ENCODE measurements at places on chromosomes 6 and 20.
A peak's percentile ranks its signal among the peaks of the same experiment; 100 is the strongest.

- DNase-seq, result peak; percentile 17
These were observed 1.2 kb downstream of the FOXA2 start for GRCh38 chr20:22582964-22583772.

DNA sequence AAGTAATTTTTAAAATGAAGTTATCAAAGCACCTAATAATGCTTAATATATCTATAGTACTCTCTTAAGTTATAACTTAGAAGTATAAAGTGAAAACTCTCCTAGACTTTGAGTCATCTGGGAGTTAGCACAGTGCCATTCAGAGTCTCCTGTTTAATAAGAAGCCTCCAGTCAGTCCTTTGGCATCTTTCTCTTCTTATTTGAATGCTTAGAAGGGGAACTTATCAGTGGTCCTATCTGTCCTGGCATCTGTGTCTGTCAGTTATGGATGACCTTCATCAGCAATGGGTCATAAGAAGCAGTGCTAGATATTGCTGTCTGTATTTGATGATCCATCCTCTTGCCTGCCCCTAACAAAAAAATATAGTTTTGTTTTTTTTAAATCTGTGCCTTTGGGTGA, 15.2 kb downstream of the TMEM200A start:
- no peak for DNase-seq

GRCh38 chr6:15498640-15499039, 164.2 kb downstream of the DTNBP1 start:
- DNase-seq, result peak; percentile 91

GRCh38 chr20:50198180-50198666, 7.6 kb downstream of the CEBPB start:
- no peak for DNase-seq

DNA sequence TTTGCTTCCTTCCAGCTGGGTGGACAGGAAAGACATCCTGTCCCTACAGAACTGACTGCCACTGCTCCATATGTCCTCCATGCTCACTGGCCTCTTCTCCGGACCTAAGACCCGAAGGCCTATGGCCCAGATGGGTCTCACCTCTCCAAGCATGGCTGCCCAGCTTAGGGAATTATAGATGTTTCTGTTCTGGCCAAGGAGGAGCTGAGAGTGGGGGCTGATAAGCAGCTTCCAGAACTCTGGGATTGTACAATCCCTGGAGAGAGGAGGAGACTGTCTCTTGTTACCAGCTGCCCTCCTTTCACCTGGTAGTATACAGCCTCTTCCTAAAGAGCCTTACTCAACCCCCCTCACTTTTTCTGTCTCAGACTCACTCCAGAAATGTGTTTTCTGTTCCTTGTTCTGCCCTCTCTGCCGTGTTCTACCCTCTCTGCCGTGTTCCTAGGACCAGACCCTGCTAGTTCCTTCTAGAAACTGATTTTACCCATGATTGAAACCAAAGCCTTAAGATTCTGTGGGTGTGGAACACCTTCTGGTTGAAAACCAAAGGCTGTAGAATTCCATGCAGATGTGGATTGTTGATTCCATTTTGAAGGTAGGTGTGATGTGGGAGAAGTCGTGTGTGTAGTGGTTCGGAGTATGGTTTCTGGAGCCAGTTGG, 28.7 kb downstream of the ANKS1A start:
- no peak for DNase-seq

- no peak for DNase-seq
These were observed 10.8 kb downstream of the MAVS start for GRCh38 chr20:3857405-3857804.

GRCh38 chr20:3998998-3999397, 16.4 kb downstream of the RNF24 start:
- DNase-seq, result no peak

DNA sequence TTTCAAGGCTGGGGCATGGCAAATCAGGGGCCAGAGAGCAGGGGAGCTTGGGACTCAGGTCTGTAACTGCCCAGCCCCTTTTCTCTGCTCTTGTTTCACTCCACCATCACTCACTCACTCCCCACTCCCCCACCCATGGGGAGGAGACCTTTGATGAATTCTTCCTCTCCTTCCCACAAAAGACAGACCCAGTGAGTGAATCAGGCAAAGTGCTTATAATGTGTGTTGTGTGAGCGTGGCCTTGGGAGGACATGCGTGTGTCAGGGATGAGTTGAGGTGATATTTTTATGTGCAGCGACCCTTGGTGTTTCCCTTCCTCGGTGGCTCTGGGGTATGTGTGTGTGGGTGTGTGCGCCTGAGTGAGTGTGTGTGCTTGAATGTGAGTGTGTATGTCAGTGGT, 1.0 kb upstream of the CUL9 start:
- DNase-seq, result no peak

DNA sequence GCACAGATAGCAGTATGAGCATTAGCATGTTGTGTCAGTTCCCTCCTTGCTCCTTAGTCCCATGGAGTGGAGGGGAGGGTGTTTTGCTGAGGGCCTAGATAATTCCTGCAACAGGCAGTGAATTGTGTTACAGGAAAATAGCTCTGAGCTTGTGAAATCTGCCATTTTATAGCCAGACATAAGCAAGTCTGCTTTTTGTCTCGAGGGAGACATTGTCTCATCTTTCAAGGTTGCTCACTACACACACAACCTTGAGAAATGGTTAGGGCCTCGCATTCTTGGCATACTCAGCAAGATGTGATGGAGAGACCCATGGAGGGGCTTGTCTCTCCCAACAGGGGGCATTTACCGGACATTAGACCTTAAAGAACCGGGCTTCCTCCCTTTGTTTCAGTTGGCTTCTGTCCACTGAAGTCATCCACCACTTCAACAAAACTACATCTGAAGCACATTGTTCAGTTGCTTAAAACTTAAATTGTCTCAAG, 108.0 kb upstream of the FOXO3 start:
- DNase-seq, result no peak

- DNase-seq, result no peak
These were observed 26.1 kb downstream of the TUBB2B start for GRCh38 chr6:3201388-3201787.

- DNase-seq, result no peak
These were observed 495.4 kb upstream of the MMS22L start for GRCh38 chr6:97778290-97779038.

GRCh38 chr6:108027056-108027455, 47.5 kb downstream of the OSTM1 start:
- no peak for DNase-seq

- no peak for DNase-seq
These were observed 17.3 kb upstream of the ID1 start for GRCh38 chr20:31587545-31588389.

DNA sequence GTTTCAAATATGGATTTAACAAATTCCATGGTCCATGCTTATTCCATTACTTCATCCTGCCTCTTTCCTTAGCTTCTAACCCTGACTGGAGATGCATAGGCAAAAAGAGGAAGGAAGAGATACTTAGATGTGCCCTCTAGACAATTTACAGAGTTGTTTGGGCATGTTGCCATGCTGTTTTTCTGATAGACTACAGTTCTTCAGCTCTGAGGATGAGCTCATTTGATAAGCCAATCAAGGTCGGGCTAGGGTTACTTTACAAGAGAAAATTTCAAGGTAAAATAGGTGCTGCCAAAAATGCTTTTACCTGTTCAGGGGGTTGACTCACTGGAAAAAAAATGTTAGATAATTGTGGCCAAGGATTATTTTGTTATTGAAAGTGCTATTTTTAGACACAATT, 5.9 kb downstream of the HCRTR2 start:
- no peak for DNase-seq

- no peak for DNase-seq
These were observed 136.0 kb downstream of the AIG1 start for GRCh38 chr6:143196525-143197225.

GRCh38 chr6:17630511-17631073, 30.5 kb downstream of the FAM8A1 start:
- DNase-seq, result no peak

DNA sequence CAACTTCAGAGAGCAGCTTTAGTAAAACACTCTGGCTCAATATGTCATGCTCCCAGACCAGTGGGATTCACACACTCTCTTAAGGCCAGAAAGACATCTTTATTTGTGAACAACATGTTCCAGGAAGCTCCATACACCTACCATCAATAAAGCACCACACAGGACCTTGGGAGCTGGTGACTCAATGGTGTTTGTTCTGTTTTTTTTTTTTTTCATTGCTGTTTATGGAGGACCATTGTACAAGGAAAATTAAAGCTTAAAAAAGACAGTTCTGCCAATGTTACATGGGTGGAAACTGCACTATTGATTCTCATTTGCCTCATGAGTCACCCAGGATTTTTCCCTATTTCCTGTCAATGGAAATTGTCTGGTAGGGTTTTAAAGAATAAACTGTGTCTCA, 36.3 kb upstream of the TENT5A start:
- no peak for DNase-seq

DNA sequence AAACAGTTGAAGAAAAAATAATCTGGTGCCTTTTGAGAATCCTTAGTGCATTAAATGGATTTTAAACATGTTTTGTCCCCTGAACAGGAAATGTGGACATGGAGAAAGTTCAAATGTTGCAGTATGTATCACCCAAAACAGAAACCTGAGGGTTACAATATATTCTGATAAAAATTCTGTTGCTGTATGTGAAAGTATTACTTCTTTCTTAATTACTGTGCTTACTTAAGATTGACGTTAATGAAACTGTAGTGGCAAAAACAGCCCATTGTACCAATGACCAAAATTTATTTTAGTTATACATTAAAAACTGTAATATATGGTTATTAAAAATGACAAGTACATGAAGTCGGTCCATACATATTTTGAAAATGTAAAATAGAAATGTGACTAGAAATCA, 100.6 kb downstream of the PRDM1 start:
- DNase-seq, result no peak

GRCh38 chr6:124738482-124738881, 223.8 kb upstream of the RNF217 start:
- DNase-seq, result no peak

DNA sequence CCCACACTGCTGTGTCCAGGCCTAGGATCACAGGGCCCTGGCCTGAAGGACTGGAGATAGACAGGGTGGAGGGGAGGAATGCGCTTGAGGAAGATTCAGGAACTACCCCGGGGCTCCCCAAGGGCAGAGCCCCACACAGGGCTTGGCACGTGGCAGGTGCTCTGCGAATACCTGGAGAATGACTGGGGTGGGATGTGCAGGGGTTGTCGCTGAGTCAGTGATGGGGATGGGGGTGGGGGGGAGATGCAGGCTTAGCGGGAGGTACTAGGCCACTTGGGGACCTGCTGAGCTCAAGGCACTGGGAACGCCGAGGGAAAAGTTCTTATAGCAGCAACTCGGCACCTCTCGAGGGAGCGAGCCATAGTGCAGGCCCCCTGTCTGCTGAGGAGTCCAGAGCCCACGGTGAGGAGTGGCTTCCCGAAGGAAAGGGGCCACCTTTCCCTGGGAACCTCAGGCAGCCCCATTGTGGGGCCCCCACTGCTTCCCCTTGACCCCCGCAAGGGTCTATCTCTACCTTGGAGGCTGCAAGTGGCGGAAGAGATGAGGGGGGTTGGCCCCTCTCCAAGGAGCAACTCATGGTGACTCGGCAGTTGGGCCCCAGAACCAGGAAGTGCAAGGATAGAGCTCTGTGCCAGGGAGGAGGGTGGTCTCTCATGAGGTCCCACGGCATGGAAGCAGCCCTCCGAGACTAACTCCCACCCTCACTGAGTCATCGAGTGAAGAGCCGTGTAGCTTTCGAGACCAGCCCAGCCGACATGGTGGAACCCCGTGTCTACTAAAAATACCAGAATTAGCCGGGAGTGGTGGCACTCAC, 33.1 kb downstream of the SRC start:
- DNase-seq, result peak; percentile 69

DNA sequence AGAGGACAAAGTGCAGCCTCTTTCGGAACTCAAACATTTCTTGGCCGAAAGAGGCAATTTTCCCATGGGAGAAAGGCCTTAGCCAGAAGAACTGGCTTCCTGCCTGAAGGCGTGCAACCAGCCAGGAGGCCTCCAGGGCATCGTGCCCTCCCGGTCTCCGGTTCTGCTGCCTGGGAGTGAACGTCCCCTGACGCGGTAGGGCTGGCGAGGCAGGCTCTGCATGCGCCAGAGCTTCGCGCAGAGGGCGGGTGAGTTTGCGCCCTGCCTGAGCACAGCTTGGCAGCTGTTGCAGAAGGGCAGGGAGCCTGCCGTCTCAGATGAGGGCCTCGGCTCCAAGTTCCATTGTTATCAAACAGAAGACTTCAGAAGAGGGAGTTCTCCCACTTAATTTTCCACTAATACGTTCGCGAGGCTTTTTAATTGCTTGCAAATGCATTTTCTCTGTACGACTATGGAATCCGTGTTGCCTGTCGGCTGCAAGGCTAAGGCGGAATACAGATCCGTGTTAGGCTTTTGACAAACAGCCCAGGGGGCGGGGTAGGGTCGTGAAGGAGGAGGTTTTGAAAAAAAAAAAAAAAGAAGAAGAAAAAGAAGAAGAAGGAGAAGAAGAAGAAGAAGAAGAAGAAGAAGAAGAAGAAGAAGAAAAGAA, 5.5 kb upstream of the TFAP2D start:
- DNase-seq, result no peak

DNA sequence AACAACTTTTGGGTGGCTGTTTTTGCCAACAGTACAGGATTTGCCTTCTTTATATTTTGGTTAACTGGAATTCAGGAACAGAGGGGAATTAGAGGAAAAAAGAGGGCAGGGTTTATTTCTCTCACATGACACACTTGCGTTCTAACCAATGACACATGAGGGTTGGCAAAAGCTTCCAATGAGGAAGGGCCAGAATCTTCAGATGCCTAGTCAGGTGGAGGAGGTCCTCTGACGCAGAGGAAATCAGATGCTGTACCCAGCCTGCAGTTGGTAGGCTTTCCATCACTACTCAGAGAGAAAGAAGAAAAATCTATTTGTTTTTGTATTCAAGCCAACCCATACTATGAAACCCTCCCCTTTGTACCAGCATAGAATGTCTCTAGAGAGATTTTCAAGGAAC, 20.8 kb downstream of the TM9SF4 start:
- no peak for DNase-seq
